ENCODE measurements at places on chromosomes 1 and 21.

- DNase-seq = no peak
Observed at GRCh38 chr1:154483941-154484803, 17.8 kb upstream of the TDRD10 start.

DNA sequence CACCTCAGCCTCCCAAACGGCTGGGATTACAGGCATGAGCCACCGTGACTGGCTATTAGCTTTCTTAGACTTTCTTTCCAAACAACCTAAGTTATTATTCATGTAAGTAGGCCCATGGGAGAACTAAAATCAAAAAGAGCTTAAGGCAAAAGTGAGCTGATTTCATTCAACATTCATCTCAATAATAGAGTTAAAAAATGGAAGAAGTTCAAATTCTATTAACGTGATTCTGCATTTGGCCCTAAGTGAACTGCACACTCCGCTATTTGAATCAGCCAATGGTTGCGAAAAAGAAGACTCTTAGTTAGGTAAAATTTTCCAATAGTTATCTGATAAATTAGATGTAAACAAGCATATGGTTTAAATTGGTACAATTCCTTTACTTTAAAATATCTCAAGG, 68.6 kb upstream of the WARS2 start:
- no peak for DNase-seq

GRCh38 chr1:25692560-25692959, 76.0 kb downstream of the MAN1C1 start:
- DNase-seq = no peak

GRCh38 chr1:225823811-225824261, 13.9 kb downstream of the EPHX1 start:
- DNase-seq = no peak

GRCh38 chr1:174799136-174799479, 200.6 kb upstream of the CACYBP start:
- DNase-seq = no peak

- DNase-seq = no peak
Observed at GRCh38 chr1:240888039-240888786, 276.3 kb upstream of the GREM2 start.

- DNase-seq = no peak
Observed at GRCh38 chr1:35177237-35177786, 15.6 kb downstream of the SFPQ start.

- no peak for DNase-seq
Observed at GRCh38 chr1:217673387-217673786, 42.2 kb downstream of the SPATA17 start.

- DNase-seq = no peak
Observed at GRCh38 chr1:177007437-177008161, 156.9 kb downstream of the ASTN1 start.

DNA sequence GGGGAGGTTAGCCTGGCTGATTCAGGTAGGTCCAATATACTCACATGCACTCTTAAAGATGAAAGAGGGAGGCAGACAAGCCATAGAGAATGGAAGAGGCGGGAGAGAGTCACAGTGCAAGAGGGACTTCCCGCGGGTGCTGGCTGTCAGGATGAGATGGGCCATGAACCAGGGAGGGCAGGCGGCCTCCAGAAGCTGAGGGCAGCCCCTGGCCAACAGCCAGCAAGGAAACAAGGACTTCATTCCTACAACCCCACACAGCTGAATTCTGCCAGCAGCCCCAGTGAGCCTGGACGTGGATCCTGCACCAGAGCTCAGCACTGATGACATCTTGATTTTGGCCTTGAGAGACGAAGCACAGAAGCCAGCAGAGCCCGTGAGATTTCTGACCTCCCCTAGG, 15.1 kb upstream of the B3GALT5 start:
- no peak for DNase-seq

DNA sequence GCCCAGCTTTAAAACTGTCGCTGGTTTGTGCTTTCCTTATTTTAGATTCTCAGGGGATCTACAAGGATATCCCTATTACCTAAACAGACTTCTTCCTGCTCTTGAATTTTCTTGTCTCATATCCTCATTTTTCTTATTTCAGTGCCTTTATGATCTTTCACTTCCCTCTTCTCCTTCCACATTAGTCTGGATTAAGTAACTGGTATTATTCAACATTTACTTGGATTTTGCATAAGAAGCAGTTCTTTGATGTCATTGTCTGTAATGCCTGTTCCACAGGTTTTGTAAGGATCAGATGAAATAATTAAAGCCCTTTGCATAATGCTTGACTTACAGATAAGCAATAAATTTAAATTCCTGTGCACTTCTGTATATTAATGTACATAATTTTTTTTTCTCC, 26.5 kb downstream of the CXADR start:
- no peak for DNase-seq

GRCh38 chr1:225514671-225515081, 86.8 kb upstream of the LBR start:
- DNase-seq = no peak

GRCh38 chr1:232186931-232187330, 443.0 kb downstream of the SIPA1L2 start:
- no peak for DNase-seq

GRCh38 chr1:21451212-21451611, 11.3 kb downstream of the NBPF3 start:
- no peak for DNase-seq

Measured in stimulated activated CD4-positive, alpha-beta T cell treated with anti-CD3 and anti-CD28 coated beads, TNF-alpha, amount 100 ng/mL, for 1 hour (primary cell).